Stimulated activated CD4-positive, alpha-beta T cell treated with anti-CD3 and anti-CD28 coated beads, TNF-alpha, amount 100 ng/mL, for 48 hours (primary cell): ENCODE measurements at places on chromosomes 1 and 21.

DNA sequence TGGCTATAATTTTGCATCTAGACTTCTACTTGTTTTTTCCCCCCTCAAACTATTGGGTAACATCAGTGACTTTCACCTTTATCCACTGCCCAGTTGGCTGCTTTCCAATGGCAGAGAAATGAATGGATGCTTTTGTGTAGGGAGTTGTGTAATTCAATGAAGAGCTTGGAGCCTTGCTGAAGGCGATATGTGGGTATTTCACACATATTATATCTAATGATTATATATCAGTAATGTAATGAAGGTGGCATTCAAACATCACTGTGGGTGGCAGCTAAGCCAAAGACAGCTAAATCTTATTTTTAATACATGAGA lies 81.2 kb downstream of the TGFB2 start:
- DNase-seq = no peak

DNA sequence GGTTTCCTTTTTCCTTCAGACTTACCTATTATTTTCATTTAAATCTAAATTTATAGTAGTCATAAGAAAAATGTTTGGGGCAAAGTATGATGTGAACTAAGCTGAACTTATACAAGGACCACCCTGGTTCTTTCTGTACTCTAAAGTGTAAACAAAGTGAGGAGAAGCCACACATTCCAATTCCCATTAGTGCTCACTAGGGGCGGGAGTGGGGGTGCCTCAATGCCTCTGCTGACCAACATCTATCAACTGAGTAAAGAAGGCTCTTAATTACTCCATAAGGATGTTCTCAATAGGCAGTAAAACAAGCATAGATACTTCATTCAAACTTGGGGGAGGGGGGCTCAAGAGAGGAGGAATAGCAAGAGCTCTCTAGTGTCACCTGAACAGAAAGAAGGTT lies 151.7 kb downstream of the CDC42BPA start:
- DNase-seq = no peak

GRCh38 chr1:1281533-1282321 lies 1.5 kb downstream of the SCNN1D start:
- no peak for DNase-seq

- DNase-seq = no peak
These were observed 329.1 kb upstream of the NFIA start for GRCh38 chr1:60753036-60753900.

GRCh38 chr1:50710099-50710498 lies 250.0 kb downstream of the FAF1 start:
- DNase-seq = no peak

DNA sequence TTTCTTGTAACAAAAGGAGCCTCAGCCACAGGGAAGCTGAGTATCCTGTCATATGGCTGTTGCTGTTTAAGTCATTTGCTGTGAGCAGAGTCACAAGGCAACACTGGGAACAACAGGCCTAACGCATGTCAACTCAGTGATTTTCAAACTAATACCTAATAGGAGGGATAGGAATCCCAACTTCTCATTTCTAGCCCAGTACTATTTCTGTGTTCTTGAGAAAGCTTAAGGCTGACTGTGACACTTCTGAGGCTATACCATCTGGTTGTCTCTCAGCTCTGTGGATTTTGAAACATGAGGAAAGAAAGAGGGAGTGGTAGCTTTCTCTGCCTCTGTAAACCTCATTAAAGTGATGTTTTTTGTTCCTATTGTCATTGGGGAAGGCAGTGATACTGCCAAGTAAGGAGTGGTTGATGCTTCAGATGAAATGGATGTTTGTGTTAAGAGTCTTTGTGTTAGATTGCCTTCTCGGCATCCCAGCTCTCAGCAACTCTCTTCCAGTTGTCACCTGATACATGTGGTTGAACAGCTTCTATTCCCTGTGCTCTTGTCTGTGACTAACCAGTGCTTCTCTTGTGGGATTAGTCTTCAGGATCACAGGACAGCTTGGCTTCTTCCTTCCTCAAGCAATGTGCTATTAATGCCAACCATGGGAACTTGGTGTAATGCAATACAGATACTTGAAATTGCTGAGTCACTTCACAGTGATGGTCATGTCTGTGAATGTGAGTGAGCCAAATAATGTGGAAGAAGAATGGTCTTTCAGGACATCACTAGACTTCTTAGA lies 166.8 kb upstream of the IVNS1ABP start:
- no peak for DNase-seq

DNA sequence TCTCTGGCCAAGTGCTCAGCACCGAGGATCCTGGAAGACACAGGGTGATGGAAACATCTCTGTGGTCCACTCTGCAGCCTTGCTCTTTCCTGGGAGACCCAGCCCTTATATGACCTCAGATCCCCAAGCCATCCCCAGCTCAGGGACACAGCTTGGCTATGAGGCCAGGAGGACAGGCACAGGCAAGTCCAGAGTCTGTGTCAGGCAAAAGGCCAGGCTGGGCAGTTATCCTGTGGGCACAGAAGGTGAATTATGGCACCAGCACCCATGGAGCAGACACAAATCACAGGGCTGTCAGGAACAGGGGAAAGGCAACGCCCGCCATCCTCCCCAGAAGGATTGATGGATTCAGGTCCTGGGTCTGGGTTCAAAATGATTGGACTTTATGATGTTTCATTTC lies 52.1 kb upstream of the SCMH1 start:
- no peak for DNase-seq

GRCh38 chr21:45448810-45449657 lies 44.1 kb downstream of the COL18A1 start:
- no peak for DNase-seq

DNA sequence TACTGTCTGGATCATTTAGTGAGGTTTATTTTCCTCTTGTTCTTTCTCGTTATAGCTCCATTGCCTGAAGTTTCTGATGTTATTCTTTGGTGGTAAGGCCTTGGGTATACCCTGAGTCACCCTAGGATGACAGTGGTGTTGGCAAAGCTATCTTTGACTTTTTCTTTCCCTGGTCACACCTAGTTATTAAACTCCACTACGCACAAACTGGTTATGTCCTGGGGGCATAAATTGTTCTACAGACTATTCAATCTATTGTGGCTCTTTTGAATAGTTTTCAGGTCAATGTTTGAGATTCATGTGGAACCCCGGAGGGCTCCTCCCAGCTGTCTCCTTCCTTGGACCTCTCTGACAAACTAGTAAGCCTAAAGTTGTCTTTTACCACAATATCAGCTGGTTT lies 157.7 kb downstream of the SLC35F3 start:
- DNase-seq = no peak

DNA sequence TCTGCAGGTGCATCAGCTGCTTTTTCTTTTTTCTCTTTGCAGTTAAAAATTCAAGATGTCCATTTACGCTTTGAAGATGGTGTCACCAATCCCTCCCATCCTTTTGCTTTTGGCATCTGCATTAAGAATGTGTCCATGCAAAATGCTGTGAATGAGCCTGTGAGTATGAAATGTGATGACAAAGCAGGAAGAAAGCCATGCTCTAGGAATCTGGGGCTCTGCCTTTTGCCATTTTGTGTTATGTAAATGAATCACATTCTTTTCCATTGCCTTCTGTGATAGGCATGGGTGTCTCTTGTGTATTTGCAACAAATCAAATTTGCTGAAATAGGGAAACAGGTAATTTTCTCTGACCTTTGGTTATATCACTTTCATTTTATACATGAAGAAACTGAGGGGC lies 19.4 kb downstream of the VPS13D start:
- DNase-seq = no peak

- peak; percentile 32 for DNase-seq
These were observed at the start of gene PLXNA2 for GRCh38 chr1:208243967-208244916. TSS of gene PLXNA2 (minus strand) at chr1:208244384. CDS start at chr1:208217922, 26,462 bp downstream.

GRCh38 chr1:58785442-58786058 lies 1.7 kb upstream of the JUN start:
- DNase-seq = peak; percentile 9

- DNase-seq = no peak
These were observed 179.2 kb downstream of the ATG4C start for GRCh38 chr1:62962901-62963776.

DNA sequence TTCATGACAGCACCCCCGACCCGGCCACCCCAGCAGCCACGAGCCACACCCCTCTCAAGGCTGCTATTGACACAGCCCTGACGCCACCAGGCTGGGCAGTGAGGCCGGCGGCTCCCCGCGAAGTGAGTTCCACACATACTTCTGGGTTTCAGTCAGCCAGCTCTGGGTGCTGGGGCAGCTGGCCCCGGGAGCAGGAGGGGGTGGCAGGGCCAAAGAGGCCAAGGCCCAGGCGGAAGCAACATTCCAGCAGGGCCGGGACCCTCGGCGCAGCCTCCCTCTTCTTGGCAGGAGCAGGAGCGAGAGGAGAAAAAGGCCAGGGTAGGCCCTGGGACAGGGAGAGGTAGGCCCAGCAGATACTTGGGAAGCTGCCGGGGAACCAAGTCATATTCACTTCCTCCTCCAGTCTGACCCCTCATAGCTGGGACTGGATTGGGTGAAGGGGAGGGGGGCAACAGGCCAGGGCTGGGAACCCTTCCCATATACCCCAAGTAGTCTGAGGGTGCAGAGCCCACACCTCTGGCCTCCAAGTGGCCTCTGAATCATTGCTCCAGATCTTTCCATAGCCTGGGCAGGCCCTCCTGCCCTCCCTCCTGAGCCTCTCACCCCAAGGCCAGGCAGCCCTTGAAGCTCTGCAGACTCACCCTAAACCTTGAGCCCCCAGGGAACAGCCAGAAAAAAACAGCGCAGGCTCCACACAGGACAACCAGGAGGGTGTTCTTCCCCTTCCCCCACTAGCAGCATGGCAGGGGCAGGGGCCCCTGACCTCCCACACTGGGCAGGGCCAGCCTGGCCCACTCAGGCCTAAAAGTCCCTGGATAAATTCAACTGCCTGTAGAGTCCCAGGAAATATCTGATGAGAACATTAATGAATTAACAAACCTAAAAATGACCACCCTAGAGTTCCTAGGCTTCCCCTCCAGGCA lies 5.7 kb downstream of the HSPG2 start:
- DNase-seq = no peak

GRCh38 chr21:43198376-43198775 lies 29.6 kb downstream of the CRYAA start:
- no peak for DNase-seq

DNA sequence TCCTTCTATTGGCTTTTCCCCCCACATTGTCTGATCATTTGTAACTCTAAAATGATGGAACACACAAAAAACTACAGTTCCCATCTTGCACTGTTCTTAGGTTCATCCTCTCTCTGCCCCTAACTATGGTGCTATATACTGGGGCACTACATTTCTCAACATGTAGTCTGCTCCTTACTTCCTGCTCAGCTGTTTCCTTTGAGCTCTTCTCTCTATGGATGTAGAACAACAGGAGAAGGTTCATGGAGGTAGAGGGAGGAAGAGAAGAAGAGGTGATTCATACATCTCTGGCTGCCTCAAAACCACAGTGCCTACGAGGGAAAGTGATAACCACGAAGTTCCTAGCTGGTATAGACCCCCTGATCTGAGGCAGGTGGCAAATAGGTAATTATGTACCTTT lies 7.0 kb upstream of the C1orf146 start:
- no peak for DNase-seq

DNA sequence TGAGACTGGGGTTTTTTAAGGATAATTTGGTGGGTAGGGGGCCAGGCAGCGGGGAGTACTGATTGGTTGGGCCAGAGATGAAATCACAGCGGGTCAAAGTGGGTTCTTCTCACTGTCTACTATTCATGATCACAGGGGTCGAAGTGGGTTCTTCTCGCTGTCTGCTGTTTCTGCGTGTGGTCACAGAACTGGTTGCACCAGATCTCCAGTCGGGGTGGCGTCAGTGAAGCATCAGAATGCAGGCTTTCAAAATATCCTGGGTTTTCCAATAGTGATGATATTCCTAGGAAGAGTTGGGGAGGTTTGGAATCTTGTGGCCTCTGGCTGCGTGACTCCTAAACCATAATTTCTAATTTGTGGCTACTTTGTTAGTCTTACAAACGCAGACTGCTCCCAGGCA lies 45.1 kb downstream of the TRPM2 start:
- no peak for DNase-seq

DNA sequence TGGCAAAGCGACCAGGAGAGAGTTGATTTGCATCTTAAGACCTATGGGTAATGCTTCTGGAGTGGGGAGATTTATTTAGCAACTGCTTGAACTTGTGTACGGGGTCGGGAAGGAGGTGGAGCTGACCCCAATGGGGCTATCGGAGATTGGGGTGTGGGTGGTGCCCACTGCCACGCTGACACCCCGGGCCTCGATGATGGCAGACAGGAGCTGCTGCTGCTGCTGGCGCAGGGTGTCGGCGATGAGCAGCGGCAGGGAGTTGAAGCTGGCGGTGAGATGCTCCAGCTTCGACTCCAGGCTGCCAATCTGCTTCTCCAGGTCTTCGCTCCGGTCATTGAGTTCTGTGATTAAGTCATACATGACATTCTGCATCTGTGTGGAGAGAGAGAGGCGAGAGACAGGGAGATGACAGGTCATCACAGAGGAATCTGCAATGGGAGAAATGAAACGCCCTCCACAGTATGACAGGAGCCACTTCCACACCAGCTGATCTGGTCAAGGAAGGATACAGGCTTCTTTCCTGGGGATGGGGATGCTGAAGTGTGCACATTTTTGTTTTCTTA lies 100.0 kb upstream of the ADAR start:
- DNase-seq = no peak

GRCh38 chr1:42423681-42424080 lies 32.1 kb downstream of the ZMYND12 start:
- no peak for DNase-seq

- peak; percentile 27 for DNase-seq
These were observed 9.3 kb downstream of the CBR1 start for GRCh38 chr21:36079010-36079649.

GRCh38 chr1:93461236-93461635 lies 13.3 kb downstream of the FNBP1L start:
- DNase-seq = no peak
